ENCODE measurements at places on chromosomes 1 and 21.

GRCh38 chr1:111600886-111601386 lies 18.7 kb upstream of the RAP1A start:
- DNase-seq: peak; percentile 82

DNA sequence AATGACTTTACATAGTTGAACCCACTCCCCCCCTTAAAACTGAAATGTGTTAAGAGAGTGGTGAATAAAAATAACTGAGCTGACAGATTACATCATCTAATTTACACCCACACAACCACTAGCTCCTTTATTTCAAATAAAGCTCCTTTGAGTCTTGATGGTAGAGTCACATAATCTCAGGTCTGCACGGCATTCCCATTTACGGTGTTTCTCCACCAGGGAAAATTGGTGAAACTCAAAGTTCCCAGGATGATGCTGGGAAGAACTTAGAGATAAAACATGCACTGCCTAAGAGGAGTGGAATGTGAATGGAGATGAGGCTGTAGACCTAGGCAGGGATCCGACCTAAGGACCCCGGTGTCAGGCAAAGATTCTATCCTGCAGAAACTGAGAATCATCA lies 727.8 kb upstream of the ADAMTS5 start:
- no peak for DNase-seq

DNA sequence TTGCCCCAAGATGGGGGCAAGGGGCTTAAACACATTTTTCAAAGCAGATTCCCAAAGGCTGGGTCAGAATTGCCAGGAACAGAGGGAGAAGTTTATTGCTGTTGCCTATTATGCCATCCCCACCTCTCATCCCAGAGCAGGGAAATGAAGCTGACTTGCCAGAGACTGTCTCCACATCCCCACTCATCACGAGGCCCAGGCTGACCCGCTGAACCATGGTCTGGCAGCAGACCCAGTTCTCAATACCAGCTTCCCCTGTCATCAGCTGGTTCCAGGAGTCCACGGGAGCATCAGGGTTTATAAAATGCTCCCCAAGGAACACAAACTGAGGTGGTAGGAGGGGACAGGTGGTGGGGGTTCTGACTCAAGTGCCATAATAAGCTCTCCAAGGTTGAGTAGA lies 605.9 kb downstream of the NPHP4 start:
- DNase-seq: no peak

DNA sequence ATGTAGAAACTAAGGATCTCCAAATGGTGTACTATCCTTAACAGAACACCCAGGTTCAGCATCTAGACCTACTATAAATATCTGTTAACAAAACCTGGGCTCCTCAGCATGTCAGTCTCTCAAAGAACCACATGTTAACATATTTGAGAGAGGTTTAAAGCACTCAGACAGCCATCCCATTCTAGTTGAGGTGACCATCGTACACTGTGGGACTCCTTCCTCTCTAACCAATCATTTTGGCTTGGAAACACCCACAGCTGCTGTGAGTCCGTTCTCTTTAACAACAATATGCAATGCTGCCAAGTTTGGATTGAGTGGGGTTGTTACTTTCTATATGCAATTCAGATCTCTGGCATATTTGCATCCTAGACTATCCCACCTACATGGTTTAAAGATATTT lies 105.8 kb downstream of the MRPL39 start:
- no peak for DNase-seq

DNA sequence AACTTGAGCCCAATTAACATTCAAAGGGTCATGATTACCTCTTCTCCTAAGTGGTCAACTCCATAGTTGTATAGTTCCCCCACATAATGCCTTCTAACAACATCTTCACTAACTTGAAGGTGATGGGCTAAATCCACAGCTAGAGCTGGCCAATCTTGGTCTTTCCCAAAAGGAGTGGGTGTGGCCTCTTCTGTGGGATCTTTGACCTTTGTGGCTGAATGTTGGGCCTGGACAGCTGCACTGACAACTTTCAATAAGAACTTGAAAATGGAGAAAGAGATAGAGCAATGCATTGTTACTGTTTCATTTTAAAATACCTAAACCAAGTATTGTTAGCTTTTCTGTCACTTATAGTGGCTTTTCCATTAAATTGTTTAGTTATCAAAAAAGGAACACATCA lies 59.2 kb downstream of the IARS2 start:
- DNase-seq: no peak

GRCh38 chr1:160189649-160190625 lies at the start of gene CASQ1:
TSS of gene CASQ1 (plus strand) at chr1:160190575. CDS start at chr1:160190752, 177 bp downstream.
- no peak for DNase-seq

GRCh38 chr1:192512426-192513162 lies 63.0 kb upstream of the RGS1 start:
- DNase-seq: no peak

GRCh38 chr1:113912594-113913311 lies 7.6 kb downstream of the DCLRE1B start:
- DNase-seq: no peak

- DNase-seq: no peak
Measured at GRCh38 chr1:167457936-167458584, 60.3 kb downstream of the CD247 start.

DNA sequence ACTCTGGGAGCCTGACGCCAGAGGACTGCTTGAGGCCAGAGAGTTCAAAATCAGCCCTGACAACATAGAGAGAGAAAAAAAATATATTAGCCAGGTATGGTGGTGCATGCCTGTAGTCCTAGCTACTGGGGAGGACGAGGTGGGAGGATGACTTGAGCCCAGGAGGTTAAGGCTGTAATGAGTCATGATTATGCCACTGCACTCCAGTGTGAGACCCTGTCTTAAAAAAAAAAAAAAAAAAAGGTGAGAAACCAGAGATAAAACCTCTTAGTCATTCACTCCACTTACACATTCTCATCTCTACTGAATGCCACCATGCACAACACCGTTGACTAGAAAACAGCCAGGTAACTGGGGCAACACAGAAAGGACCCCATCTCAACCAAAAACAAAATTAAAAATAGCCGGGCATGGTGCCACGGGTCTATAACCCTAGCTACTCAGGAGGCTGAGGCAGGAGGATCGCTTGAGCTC lies 178.1 kb downstream of the SLC45A1 start:
- DNase-seq: no peak

GRCh38 chr1:211487082-211487481 lies 4.9 kb downstream of the RD3 start:
- DNase-seq: no peak

GRCh38 chr1:1309251-1310108 lies 1.1 kb downstream of the PUSL1 start:
- DNase-seq: no peak

GRCh38 chr1:162412002-162412401 lies at the start of gene SH2D1B:
TSS of gene SH2D1B (minus strand) at chr1:162412136. CDS start at chr1:162412016, 120 bp downstream.
- no peak for DNase-seq

DNA sequence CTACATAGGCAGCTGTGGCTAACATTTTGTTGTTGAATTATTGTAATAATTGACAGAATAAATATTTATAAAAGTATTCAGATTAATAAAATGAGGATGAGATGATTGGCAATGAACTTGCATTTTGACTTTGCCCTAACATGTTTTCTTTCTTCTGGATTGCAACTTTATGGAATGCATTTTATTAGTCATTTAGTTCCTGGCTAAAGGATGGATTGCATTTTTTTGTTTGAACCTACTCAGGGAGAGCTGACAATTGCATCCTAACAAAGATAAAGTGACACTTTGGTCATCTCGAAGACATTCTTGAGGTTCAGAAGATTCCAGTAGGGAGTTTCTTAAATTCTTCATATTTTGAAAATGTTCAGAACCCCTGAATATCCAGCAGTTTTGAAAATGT lies 37.5 kb downstream of the PGM1 start:
- DNase-seq: no peak

- no peak for DNase-seq
Measured at GRCh38 chr1:107183011-107183410, 42.2 kb downstream of the NTNG1 start.

DNA sequence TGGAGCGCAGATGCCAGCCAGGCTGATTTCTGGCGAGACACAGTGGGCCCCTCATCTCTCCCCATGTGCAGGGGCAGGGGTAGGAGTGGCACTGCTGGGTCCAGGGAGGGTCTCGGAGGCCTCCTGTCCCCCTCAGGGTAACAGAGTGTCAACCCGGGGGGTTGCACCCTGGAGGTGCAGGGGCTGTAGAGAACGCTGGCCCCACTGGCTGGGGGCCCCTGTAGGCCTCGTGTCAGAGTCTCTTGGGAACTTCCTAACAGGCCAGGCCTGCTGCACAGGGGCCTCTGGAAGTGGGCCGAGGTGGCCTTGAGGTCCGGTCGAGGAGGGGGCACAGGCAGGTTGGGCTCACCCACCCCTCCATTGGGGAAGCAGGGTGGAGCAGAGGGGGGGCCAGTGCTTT lies 38.9 kb upstream of the AJAP1 start:
- no peak for DNase-seq

DNA sequence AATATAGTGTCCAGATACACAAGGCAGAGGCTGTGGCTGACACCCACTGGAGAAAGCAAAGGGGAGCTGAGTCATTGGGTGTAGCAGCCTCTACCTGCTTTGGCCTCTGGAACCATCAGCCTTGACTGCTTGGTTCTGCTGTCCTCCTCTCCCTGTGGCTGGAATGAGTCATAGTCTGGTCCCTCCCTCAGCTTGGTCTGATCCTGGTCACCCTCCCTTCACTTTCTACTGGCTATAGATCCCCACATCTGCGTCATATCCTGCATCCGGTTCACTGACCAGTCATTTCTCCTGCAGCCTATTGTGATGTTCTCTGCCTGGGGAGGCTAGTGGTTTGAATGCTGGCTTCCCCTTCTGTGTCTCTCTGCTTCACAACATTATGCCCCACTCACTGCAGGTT lies 372.8 kb upstream of the DAB1 start:
- DNase-seq: no peak

- no peak for DNase-seq
Measured at GRCh38 chr1:5505944-5506343, 486.3 kb downstream of the NPHP4 start.

- peak; percentile 61 for DNase-seq
Measured at GRCh38 chr1:9294910-9295636, 2.4 kb downstream of the SPSB1 start.
